NCI-H1105 treated with DMSO at 0.1 percent for 48 hours (cell line): ENCODE measurements at places on chromosomes 4 and X.

- no peak for DNase-seq
Observed at GRCh38 chr4:164866817-164867490, 10.0 kb upstream of the APELA start.

- no peak for DNase-seq
Observed at GRCh38 chr4:77040270-77040669, 35.5 kb downstream of the CCNI start.

DNA sequence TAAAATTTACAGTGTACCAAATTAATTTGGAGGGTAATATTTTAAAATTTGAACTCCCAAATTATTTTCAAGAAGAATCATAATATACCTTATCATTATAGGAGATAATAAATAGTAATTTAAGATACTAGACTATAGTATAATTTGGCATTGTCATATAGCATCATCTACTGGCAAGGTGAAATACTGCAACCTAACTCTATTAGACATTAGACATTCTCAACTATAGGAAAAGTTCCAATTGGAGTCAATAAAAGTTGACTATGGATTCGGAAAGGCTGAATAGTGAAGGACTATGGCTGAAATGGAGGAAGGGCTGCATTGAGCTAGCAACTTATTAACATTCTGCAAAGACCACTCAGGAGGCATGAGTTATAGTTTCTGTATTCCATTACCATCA, 113.0 kb downstream of the PRDM5 start:
- DNase-seq = no peak

DNA sequence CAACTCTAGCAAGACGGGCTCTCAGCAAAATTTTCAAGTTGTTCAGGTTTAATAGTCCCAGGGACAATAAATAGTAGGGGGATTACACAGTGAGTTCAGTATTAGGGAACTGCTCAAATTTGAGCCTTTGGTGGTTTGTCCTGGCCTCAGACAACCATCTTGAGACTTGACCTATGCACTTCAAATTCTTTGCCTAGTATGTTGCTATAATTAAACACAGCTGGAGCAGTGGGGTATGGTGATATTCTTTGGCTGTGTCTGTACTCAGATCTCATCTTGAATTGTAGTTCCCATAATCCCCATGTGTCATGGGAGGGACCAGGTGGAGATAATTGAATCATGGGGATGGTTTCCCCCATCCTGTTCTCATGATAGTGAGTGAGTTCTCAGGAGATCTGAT, 43.3 kb upstream of the TEX13A start:
- no peak for DNase-seq

GRCh38 chrX:46572340-46572936, 1.1 kb upstream of the CHST7 start:
- DNase-seq = no peak

- DNase-seq = no peak
Observed at GRCh38 chr4:96756584-96756983, 916.7 kb downstream of the PDHA2 start.

GRCh38 chr4:108361446-108361820, 192.7 kb upstream of the LEF1 start:
- DNase-seq = peak; percentile 4

GRCh38 chr4:150237110-150237872, 159.0 kb downstream of the DCLK2 start:
- no peak for DNase-seq

- peak; percentile 93 for DNase-seq
Observed at GRCh38 chr4:78056265-78057129, 626 bp upstream of the FRAS1 start.

- DNase-seq = peak; percentile 31
Observed at GRCh38 chr4:153221783-153222706, 17.8 kb downstream of the TRIM2 start.

DNA sequence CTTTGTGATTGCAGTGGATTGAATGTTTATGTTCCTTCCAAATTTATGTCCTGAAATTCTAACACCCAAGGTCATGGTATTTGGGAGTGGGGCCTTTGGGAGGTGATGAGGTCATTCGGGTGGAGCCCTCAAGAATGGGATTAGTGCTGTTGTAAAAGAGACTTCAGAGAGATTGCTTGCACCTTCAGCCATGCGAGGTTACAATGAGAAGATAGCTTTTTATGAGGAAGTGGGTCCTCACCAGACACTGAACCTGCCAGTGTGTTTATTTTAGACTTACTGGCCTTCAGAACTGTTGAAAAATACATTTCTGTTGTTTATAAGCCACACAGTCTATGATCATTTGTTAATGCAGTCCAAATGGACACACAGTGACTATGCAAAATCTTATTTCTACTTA, 161.0 kb upstream of the GPRIN3 start:
- no peak for DNase-seq

GRCh38 chr4:101169044-101170014, 178.0 kb downstream of the PPP3CA start:
- DNase-seq = peak; percentile 21

DNA sequence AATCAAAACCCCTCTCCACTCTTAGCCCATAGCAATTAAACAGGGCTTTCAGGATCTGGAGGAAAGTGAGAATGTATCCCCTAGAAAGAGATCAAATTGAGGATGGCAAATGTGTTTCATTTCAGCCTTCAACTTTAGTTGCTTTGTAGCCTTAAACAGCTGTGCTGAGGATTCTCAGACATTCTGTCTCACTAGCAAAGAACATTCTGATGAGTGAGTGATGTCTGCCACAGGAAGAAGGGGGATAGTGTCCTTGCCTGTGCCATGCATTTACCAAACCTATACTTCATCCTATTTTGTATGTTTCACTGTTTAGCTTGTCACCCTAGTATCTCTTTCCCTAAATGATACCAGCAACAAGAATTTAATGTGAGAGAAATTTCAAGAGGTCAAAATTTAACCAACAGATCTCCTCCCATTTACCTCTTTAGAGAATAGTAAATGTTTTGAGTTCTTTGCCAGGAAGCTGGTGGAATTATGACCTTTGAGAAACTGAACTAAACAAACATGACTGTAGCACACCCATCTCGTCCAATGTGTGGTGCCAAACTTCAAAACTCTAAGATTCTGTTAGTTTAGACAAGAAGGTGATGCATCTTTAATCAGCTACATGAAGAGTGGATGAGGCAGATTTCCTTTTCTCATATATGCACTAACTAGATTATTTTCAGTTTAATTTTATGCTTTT, 165.6 kb downstream of the PALLD start:
- DNase-seq = no peak

DNA sequence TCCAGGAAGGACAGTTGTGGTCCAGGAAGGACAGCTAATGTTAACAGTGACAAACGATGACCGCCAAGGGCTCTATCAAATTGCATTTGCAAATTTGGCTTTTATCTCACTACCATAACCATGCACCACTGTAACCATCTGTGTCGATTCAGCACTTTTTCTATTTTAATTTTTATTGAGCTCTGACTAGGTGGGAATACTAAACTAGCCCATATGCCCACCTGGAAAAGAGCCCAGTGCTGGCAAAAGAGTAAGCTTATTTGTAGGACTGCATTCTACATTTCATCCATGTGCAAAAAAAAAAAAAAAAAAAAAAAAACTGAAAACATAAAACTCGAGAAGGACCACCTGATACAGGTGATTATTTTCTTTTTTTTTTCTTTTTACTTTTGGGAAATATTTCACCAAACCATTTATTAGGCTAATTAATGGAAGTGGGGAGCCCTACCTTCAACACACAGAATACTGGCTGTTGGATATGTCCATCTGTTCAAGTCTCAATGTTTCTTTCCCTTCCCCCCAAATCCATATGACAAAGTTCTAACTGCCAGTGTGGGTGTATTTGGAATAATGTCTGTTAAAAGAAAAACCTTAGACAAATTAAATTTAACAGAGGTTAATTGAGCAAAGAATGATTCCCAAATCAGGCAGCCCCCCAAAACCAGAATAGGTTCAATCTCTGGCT, 99.5 kb upstream of the MXRA5 start:
- no peak for DNase-seq

DNA sequence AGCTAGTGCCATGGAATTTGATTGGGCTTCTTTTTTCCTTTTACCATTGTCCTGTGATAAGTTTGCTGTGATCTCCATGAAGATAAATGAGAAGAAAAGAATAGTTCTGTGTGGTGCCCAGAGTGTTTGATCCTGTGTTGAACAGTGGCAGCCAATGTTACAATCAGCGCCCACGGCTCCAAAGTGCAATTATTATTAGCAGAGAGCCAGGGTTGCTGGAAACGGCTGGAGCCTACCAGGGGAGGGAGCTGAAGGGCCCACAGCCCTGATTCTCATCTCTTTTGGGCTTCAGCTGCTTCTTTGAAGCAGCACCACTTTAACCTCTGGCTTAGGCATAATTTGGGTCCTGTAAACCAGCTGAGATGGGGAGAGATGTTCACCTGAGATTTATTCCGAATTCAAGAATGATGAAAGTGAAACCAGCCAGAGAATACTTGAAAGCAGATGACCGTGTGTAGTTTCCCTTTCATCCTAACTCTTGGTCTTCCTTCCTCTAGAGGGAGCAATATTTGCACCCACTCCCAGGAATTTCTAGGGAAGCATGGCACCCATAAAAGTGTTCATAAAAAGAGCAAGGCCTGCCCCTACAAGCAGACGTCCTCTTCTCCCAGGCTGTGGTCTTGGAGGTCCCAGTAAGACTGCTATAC, 298.3 kb downstream of the EVC2 start:
- no peak for DNase-seq

- DNase-seq = no peak
Observed at GRCh38 chr4:76750716-76751115, 147.2 kb downstream of the SOWAHB start.

- peak; percentile 13 for DNase-seq
Observed at GRCh38 chrX:20265221-20265725, 1.4 kb downstream of the RPS6KA3 start.

DNA sequence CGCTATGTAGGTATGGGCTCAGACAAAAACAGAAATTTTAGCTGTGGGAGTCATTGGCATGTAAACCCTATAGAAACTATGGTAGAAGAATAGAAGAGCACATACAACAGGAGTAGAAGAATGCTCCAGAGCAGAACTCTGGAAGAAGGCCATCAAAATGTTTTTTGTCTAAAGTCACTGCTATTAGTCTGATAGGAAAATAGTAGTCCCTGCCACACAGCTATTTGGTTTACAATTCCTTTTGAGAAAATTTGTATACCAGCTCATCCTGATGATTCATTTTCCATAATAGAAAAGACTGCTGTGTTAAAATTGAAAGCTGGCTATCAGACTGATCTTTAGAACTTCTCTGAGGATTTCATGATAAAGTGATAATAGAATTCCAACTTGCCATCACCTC, 32.8 kb upstream of the ADAD1 start:
- DNase-seq = no peak

GRCh38 chr4:126756050-126756829, 876.5 kb upstream of the INTU start:
- DNase-seq = no peak

DNA sequence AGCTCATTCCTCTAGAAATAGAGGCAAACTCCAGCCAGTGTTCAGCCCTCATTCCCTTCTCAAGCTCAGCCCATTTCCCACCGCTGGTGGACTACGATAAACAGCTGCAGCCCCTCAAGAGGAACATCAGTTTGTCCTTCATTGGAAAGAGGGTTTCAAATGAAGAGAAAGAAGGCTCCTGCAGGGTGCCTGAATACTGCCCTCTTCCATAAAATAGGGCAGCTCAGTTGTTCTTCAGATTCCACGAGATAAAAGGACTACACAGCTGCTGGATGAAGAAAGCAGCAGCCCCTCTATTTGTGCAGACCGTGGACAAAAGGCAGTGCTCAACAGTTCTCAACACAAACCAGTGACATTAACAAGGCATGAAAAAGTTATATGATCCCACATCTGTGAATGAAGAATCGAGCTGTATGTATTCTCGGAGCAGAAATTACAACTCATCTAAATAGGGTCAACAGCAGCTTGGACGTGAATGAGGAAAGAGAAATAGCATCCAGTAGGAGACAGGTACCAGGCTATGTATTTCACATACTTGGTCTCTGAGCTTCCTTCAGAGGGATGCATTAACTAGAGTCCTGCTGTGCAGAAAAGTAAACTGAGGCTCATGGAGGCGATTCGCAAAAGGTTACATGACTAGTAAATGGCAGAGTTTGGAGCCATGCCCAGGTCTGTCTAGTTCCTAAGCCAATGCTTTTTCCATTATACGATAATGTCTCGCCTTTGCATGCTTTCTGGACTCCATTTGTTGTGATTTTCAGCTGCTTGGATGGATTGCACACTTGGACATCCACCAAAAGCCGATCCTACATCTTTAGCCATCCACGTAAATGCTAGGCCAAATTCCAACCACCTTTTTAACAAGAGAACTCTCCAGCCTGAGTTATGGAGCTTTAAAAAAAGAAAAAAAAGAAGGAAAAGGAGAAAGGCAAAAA, 301.2 kb upstream of the PPARGC1A start:
- no peak for DNase-seq

DNA sequence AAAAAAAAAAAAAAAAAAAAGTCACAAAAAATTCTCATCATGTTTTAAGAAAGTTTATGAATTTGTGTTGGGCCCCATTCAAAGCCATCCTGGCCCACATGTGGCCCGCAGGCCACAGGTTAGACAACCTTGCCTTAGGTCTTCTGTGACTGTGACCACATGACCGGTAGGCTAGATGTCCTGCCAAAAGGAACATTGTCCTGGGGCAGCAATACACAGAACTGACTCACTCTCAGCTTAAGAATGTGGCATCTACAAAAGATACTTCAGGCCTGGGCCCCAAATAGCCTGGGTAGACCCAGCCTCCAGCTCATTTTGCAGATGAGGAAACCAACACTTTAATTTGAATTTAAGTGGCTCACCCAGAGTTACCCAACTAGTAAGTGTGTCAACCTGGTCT, 10.0 kb downstream of the AWAT2 start:
- no peak for DNase-seq

DNA sequence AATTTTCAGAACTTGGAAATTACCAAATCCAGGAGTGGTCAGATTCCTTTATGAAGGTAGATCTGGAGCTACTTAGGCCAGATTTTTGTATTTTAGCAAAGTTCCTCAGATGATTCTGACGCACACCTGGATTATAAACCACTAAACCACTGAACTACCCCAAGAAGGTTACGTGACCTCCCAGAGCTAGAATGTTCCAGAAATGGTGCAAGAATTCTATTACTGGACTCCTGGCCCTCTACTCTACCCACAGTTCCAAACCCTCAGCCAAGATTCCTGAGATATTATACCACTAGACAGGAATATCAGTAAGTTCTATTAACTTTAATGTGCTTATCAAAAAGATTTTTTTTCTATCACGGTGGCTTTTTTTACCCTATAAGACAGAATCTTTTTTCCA, 67.1 kb downstream of the ABCG2 start:
- no peak for DNase-seq
